ENCODE measurements at places on chromosomes 16 and 17.

- DNase-seq: no peak
Measured at GRCh38 chr17:74181341-74181740, 22.1 kb upstream of the RPL38 start.

DNA sequence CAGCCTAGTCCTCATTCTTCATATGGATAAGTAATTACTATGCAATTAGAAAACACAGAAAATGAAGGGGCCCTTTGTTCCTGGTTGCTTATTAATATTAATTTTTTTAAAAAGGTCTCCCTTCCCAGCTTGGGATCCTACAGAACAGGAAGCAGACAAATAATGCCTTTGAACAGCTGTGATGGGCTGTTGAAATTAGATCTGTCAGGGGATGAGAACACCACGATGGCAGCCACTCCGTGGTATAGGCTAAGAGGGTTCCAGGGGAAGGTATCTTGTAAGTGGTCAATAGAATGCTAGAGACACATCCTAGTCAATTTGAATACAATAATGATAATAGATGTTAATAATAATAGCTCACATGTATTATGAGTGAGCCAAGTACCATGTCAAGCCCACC, 83.1 kb downstream of the CCDC182 start:
- DNase-seq: no peak

DNA sequence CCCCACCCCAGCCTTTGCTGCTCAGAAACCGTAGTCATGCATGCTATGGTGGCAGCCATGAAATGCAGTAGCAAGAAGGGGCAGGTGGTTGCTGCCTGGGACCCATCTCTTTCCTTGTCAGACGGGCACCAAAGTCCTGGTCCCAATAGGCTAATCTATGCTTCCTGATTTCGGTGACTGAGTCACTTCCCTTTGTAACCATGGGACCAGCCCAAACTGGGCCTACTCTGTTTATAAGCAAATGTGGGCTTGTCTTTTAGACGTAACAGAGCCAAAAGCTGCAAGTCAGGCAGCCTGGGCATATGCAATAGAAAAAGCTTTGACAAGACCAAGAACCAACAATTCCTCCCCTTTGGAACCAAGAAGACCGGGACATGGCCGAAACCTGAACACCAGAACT, 99.1 kb upstream of the RBBP6 start:
- no peak for DNase-seq

GRCh38 chr17:15145621-15146020, 119.5 kb downstream of the PMP22 start:
- no peak for DNase-seq

DNA sequence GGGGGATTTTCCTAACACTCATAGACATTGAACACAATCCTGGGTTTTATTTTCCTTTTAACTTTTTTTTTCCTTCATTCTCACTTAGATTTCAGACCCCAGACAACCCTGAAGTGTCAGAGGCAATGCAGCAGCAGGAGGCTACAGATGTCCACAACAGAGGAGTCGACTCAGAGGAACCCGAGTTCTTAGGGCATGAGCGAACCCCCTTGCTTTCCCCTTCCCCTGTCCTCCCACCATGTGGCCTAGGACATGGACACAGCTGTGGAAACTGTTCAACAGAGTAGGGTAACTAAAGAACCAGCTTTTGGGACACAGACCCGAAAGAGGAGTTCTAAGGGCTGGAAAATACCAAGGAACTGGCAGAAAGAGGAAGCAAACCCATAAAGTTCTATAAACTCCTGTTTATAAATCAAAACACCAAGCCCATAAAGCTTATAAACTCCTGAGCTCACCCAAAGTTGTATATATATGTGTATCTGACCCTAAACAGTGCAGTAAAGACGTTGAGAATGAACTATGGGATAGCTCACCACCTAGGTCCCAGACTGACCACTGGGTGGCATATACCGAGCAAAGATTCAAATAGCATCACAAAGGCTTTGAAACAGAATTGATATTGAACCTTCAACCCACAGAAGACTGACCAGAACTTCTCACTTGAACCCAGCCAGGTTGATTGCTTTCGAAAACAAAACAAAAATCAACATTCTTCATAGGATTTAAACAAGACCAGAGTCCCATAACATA, 33.9 kb downstream of the CMTM4 start:
- no peak for DNase-seq

GRCh38 chr17:39200957-39201510, 951 bp downstream of the RPL19 start:
- no peak for DNase-seq

- DNase-seq: no peak
Measured at GRCh38 chr16:29141586-29142324, 156.9 kb downstream of the LAT start.

DNA sequence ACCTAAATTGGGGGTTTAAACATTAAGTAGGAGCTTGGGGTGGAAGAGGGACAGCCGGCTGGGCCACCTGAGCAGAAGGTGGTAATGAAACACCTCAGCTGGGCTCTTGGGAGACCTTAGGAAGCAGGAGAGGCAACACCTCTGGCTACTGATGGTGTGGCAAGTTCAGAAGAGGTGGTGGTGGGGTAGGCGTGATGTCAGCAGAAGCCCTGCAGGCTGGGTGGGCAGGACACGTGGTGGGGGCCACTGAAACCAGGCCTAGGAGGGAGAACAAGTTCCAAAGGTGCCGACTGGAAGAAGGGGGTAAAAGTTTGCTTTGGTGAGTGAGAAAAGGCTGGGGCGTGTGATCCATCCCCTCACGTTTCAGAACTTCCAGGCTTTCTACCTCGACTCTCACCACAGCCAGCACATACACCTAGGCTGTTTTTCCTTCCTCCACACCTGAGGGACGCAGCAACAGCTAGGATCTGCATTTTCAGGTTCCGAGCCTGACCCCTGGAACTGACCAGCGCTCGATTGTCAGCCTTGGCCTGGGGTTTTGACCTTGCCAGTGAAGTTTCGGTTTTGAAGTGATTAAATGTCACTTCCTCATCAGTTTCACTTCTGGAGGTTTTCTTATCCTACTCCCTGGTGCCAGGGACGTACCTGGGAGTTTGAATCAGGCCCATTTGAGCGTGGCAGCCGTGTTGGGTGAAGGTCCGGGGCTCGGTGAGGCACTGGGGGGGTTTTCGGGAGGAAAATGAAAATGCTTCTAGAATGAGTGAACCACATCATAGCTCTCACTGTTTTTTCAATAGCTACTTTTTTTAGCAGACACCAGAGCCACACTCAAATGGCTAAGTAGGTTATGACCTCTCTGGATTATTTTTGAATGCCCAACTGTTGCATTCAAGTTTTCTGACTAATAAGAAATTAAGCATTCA, 10.0 kb downstream of the SNN start:
- no peak for DNase-seq

- peak; percentile 99 for DNase-seq
Measured at GRCh38 chr17:42744806-42745617, at the start of gene EZH1. TSS of gene EZH1 (minus strand) at chr17:42745040. CDS start at chr17:42728941, 16,099 bp downstream.

- no peak for DNase-seq
Measured at GRCh38 chr17:77322514-77323412, 182.0 kb downstream of the SEC14L1 start.

DNA sequence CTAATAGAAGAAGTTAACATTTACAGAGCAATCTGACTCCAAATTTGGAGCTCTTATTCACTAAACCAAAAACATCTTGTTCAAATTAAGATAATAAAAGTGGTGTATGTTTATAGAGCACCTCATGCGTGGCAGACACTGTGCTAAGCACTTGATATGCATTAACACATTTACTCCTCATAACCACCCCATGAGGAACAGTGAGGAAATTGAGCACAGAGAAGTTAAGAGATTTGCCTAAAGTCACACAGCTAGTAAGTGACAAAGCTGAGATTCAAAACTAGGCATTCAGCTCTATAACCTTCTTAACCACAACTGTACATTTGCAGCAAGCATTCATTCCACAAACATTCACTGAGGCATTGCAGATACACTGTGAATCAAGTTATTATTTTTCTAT, 94.0 kb downstream of the VAT1L start:
- DNase-seq: no peak

- DNase-seq: peak; percentile 52
Measured at GRCh38 chr17:73645050-73645871, 1.0 kb upstream of the SDK2 start.

DNA sequence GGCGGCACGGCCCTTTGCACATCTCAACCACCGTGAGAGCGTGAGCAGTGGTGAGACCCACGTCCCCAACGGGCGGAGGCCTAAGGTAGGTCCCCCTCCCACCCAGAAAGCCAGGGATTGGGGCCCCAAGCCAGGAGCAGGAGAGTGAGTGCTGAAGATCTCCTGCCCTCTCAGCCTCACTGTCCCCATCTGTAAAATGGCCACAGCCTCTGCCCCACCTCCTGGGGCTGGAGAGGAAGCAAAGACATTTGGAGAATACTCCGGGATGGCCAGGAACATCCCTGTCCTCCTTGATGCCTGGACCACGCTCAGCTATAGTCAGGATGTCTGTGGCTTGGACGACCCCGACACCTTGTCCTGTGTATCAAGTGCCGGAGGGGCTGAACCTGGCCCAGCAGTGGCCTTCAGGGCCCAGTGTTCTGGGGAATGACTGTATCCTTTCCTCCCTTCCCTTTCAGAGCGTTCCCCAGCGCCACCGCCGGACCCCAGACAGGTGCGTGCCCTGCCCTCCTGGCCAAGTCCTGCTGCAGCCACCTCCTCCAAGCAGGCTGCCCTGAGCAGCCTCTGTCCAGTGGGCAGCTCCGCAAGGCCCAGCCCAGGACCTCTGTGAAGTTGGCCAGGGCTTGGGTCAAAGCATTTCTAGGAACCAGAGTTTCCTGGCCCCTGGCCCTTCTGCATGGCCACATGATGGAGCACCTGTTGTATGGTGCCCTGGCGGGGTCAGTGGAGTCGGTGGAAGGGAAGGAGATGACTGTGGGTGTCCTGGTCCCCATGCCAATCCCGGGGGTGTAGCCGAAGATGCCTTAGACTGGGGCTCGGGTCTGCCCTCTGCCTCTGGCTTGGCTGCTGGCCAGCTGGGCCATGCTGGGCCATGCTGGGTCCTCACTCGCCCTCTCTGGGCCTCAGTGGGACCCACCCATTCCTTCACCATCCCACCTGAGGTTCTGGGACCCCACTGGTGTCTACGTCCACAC, 38.4 kb downstream of the ADCY7 start:
- DNase-seq: peak; percentile 20

GRCh38 chr17:18877104-18877645, 19.2 kb downstream of the PRPSAP2 start:
- no peak for DNase-seq

- no peak for DNase-seq
Measured at GRCh38 chr17:73060721-73061120, 31.8 kb downstream of the SLC39A11 start.

DNA sequence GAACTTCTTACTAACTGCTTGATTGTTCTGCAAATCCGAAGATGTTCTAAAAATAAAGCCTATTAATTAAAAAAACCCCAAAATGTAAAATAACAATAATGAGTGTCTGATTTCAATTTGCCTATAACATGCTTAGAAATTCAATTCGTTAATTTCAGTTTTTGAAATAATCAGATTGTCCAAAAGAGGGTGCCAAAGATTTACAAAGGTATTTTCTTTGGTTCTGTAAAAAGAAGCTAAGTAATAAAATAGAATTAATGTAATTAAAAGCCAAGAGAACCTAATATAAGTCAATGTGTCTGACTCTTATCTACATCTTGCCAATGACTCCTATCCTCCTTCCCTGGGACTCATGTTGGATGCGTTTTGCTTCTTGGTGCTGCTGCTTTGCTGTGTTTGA, 75.0 kb upstream of the CPHXL start:
- no peak for DNase-seq

- DNase-seq: no peak
Measured at GRCh38 chr17:73025041-73025560, 67.4 kb downstream of the SLC39A11 start.

DNA sequence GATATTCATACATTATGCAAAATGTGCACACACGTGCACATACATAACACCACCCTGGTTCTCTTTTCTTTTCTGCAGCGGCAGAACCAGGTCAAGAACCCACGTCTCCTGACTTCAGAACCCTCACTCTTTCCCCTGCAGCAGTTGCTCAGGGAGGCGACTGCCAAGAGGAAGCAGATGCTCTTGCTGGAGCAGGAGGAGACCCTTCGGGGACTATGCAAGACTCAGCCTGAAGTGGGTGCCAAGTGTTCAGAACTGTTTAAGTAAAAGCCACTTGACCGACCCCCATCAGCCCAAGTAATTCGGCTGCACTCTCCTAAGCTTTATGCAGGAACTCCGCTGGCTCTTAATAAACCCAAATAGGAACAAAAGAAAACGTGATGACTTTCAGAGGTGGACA, 193.8 kb downstream of the SLC39A11 start:
- no peak for DNase-seq

DNA sequence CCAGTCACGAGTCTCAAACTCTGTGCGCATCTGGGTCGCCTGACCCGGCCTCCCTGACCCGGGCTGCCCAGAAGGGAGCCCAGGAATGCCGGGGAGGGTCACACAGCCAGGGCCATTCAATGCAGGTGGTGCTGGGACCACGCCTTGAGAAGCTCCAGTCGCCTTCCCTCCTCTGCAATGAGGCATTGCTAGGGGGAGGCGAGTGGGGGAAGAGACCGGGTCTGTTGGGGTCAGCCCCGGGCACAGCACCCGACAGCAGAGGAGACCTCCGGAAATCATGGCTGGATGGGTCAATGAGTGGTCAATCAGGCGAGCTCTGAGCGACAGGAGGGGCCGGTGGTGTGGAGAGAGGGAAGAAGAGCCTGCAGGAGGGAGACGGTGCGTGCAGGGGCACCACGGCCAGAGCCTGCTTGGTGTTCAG, 13.3 kb downstream of the JPH3 start:
- no peak for DNase-seq

DNA sequence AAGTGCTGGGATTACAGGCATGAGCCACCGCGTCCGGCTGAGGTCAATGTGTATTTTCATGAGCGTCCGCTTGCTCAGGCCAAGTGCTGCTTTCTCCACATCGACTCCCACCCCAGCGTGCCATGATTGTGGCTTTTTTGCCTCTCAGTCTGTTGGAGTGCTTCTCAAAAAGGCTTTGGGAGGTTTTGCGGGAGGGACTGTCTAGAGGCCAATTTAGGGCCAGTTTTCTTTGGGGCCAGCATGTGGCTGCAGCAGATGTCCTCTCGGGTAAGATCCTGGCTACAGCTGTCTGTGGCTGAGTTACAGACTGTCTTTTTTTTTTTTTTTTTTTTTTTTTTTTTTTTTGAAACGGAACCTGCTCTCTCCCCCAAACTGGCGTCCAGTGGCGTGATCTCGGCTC, 6.5 kb downstream of the C16orf90 start:
- no peak for DNase-seq

DNA sequence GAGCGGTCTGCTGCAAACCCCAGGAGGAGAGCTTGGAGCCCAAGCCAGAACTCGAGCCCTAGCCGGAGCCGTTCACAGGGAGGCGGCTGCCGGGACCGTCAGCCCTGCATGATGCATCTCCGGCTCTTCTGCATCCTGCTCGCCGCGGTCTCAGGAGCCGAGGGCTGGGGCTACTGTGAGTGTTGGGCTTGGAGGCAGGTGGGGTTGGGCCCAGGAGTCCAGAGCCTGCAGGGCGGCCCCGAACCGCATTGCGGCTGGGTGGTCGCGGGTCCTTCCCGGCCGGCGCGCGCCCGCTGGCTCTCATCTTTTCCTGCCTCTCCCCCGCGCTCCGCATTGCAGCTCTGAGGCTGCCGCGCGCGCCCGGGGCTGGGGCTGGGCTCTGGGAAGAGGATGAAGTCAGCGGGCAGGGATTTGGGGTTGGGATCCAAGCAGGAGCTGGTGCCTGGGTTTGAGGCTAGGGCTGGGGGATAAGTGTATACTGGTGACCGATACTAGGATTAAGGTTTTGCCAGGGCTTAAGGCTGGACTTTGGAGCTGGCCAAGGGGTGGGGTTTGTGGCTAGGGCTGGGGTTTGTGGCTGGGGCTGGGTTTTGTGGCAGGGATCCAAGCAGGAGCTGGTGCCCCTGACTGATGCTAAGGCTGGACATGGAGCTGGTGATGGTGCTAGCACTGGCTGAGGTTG, 532 bp downstream of the CNTNAP1 start:
- DNase-seq: peak; percentile 77
